ENCODE measurements at places on chromosomes 11 and 22.

GRCh38 chr22:36940676-36941075 lies 27.2 kb downstream of the CSF2RB start:
- DNase-seq: no peak

GRCh38 chr11:61971248-61972111 lies 4.0 kb upstream of the FTH1 start:
- DNase-seq: no peak

DNA sequence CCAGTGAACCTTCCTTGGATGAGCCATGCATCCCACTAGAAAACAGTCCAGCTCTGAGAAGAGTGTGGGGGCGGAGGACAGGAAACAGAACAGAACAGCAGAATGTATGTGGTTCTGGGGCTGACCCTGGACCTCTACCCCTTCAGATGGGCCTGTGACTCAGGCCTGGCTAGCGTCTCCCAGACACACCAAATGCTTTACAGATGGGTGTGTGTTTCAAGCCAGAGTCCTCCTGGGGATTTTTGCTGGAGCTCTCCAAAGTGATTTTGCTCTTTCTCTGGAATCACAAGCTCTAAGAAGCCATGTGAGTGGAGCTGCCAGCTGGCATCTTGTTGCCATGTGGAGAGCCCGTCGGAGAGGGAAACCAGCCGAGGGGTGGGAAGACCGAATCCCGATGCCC lies 13.2 kb upstream of the C1QTNF4 start:
- no peak for DNase-seq

- no peak for DNase-seq
Measured at GRCh38 chr11:75576499-75576918, 14.5 kb downstream of the SERPINH1 start.

DNA sequence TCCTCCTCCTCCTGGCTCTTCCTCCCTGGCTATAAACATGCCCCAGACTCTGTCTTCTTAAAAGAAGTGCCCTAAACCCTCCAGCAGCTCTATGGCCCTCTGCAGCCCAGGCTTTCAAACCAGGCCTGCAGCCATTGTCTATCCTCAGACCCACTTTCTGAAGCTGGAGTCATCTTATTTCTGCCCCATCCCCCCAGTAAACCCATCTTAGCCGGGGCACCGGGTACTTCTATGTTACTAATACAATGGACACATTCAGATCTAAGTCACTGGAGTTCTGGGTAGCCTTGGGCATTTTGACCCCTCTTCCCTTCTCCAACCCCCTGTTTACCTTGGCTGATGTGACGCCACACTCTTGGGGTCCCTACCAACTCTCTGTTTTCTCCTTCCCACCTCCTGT lies 29.7 kb upstream of the CACNG2 start:
- DNase-seq: no peak

- DNase-seq: no peak
Measured at GRCh38 chr22:37219533-37219932, 7.3 kb upstream of the SSTR3 start.

DNA sequence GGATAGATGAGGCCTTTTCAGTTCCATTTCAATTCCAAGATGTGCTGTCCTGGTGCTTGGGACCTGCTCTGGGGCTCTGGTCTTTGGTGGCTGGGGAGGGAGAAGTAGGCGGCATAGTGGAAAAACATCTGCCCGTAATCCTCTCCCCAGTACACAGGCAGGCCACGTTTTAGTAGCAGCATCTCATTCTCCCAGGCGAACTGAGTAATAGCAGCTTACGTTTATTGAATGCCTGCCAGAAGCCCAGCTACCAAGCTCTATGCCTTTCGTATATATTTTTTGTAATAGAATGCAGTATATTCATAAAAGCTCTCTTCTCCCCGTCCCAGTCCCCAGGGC lies 11.4 kb downstream of the ACO2 start:
- DNase-seq: no peak

DNA sequence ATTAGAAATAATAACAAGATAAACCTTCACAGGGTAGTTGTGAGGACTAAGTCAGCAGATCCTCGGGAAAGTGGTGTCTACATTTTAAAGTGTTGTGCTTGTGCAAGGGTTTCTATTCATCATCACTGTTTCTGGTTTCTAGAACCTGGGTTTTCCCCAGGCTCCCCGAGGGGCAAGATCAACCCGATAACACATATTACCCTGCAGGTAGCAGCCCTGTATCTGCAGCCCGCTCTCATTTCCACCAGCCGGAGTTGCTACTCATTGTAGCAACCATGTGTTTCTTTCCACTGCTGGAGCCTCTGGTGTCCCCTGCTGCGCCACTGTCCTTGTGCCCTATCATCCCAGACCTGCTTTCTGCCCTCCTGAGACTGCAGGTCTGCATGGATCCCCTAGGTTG lies 67.0 kb downstream of the MIAT start:
- DNase-seq: no peak

- DNase-seq: no peak
Measured at GRCh38 chr11:75344186-75344585, 7.3 kb downstream of the ARRB1 start.

DNA sequence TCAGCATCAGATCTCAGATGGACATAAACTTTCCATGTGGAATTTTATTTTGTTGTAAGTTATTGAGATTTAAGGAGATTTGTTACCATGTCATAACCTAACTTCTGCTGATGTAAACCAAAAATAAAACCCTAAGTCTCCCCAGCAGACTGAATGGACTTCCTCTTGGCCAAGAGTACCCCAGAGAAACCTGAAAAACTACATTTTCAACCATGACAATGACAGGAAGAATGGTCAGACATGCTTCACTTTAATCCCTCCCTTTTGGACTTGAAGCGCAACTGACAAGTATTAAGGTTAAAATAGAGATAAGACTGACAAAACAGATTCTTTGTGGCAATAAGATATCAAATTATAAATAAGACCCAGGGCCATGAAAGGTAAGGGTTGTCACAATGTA lies 579.7 kb upstream of the RAG2 start:
- DNase-seq: no peak

DNA sequence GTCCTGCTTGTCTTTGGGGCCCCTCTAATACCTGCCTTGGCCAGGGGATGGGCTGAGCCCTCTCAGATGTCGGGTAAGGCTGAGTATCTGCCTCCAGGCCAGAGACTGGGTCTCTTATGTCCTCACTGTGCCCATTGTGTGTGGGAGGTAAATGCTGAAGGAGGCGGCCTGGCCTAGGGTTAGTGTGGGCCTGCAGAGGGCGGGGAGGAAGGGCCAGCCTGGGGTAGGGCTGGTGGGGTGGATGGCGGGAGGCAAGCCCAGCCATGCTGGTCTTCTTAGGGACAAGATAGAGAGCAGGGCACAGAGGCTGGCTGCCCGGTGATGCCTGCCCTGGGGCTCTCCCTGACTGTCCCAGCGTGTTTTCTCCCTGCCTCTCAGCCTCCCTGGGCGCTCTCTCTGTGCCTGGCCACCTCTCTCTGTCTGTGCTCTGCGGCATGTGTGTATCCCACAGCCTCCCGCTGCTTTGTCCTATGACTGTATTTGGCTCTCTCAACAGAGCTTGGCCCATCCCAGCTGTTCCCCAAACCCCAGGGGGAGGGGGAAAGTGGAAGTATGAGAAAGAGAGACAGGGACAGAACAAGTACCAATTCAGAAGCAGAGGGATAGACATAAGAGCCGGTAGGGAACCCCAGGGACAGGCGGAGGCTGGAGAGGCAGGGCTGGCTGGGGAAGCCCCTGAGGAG lies 57.0 kb downstream of the PDE2A start:
- DNase-seq: no peak

DNA sequence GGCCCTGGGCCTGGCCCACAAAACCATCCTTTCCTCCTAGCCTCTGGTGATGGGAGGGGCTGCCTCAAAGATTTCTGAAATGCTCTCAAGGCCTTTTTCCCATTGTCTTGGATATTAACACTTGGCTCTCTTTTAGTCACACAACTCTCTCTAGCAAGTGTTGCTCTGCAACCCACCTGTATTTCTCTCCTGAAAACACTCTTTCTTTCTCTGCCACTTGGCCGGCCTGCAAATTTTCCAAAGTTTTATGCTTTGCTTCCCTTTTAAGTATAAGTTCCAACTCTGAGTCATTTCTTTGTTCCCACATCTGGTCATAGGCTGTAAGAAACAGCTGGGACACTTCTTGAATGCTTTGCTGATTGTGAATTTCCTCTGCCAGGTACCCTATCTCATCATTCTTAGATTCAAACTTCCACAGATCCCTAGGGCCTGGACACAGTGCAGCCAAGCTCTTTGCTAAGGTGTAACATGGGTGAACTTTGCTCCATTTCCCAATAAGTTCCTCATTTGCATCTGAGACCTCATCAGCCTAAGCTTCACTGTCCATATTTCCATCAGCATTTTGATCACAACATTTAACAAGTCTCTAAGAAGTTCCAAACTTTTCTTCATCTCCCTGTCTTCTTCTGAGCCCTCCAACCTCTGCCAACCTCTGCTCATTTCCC lies 93.8 kb downstream of the TRIM29 start:
- DNase-seq: no peak

DNA sequence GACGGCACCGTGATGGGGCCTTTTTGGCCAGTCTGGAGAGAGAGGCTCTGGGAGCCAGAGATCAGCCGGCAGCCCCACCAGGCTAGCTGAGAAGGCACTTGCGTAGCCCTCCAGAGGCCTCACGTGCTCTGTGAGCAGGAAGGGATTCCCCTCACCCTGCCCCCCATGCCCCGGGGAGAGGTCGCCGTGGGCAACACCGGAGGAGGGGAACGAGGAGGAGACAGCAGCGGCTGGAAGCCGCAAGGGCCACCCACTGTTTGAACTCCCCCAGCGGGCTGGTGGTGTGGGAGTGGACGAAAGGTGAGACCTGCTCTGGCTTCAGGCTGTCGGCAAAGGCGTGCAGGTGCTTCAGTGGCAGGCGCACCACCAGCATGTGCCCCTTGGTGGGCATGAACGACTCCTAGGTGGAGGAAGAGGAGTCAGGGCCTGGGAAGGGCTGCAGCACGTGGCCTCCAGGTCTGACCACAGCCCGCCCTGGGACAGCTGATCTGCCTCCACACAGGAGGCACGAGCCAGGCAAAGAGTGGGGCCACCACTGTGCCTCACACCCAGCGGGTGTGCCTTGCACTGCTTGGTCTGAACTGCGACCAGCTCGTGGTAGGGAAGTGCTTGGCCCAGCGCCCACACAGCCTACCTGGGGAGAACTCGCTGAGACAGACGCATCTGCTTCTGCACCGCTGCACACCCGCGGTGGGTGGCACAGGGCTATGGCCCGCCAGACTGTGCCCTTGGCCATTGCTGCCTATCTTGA lies 99.9 kb downstream of the MED15 start:
- DNase-seq: no peak

DNA sequence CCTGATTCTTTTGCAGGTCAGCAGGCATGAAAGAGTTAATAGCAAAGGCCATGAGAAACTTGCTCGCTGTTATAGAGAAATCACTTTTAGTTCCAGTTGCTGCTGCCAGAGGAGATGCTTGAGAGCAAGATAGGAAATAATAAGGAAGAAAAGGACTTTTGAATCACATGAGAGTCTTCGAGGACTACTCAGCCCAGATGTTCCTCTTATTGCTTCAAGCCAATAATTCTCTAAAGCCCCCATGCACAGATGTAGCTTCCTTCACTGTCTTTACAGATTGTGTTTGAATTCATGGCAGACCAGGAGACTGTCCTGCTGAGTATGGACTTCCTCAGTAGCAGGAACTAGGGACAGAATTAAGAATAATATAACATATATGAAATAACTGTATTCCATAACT lies 50.1 kb upstream of the OLFML1 start:
- no peak for DNase-seq

GRCh38 chr11:12270215-12270797 lies 107.1 kb upstream of the PARVA start:
- DNase-seq: no peak

DNA sequence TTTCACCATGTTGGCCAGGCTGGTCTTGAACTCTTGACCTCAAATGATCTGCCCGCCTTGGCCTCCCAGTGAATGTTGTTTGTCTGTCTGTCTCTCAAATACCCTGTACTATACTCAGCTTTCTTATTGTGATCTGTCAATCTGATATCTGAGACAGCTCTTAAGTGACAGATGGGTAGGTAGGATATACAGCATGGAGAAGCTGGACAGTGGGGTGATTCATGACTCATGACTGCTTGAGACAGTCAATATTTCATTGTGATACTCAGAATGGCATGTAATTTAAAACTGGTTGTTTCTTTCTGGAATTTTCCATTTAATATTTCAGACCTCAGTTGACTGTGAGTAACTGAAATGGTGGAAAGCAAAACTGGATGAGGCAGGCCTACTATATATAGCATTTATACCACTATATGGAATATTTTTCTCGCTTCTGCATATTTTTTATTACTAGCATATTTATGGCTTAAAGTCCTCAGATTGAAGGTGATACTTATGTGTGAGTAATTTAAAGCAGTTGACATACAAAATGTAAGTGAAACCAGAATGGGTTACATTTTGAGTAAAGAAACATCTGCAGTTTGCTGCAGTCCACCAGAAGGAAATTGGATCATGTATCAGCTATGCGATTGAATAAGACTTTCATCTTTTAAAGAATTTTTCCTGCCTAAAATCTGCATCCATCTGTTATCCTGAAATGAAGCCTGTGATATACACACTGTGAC lies 22.3 kb downstream of the ARHGAP42 start:
- DNase-seq: no peak

DNA sequence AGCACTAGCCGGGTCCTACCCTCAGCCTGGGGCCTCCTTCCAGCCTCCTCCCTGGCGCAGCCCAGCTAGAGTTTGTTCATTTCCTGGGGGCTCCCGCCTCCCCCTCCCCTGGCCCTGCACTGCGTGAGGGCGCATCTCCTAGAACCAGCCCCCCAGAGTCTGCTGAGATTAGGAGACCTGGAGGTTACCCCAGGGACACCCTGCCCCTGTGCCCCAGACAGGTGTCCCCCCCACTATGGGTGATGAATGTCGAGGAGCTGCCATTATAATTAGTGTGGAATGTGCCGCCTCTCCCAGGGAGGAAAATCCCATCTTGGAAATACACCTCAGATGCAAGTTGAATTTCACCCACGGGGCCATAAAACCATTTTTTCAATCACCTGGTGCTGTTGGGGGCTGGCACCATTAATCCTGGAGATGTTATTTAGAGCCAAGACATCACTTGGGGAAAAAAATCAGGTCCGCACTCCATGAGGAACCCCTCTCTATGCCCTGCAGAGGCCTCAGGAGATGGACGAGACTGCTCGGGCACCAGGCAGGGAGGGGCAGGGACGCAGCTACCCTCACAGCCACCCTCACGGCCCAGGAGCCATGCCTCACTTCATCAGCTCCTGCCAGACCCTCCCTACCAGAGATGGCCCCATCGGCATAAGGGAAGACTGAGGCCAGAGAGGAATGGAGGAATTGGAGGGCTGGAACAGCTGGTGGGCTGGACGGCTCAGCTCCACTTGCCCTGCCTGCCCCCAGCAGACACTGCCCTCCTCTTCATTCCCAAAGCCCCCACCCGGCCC lies 197.5 kb downstream of the IGLL1 start:
- DNase-seq: no peak

DNA sequence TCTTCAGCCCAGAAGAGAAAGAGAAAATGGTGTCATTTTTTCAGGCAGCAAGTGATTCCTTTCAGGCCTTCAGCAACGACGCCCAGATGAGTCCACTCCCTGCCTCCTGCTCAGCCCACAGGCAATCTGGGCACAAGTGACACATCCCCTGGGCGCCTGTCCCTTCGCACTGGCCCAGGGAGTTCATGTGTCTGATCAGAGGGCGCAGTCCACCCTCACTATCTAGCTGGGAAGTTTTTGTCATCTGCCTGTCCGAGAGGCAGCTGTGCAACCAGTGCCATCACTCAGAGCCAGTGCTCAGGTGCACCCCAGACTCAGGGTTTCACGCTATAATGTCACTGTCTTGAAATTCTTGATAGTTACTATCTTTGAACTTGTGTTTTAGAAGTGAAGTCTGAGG lies 1.4 kb upstream of the KCNQ1OT1 start:
- DNase-seq: no peak

GRCh38 chr11:59225017-59225416 lies 12.3 kb upstream of the MPEG1 start:
- DNase-seq: no peak

GRCh38 chr22:46008836-46009596 lies 32.1 kb upstream of the WNT7B start:
- no peak for DNase-seq

Data from activated T-helper 1 cell treated with anti-CD3 and anti-CD28 coated beads, Interleukin-2, amount 50 U/mL, for 16 hours (primary cell).